ENCODE measurements at places on chromosomes 2 and 18.

GRCh38 chr2:59594671-59595222 lies 958.7 kb downstream of the BCL11A start:
- peak; percentile 78 for DNase-seq

- DNase-seq, result no peak
These were observed 147.3 kb upstream of the UNC80 start for GRCh38 chr2:209624192-209624938.

- no peak for DNase-seq
These were observed 61.4 kb upstream of the NEUROD1 start for GRCh38 chr2:181741756-181742155.

- peak; percentile 35 for DNase-seq
These were observed 38.2 kb upstream of the PPM1B start for GRCh38 chr2:44130441-44130840.

DNA sequence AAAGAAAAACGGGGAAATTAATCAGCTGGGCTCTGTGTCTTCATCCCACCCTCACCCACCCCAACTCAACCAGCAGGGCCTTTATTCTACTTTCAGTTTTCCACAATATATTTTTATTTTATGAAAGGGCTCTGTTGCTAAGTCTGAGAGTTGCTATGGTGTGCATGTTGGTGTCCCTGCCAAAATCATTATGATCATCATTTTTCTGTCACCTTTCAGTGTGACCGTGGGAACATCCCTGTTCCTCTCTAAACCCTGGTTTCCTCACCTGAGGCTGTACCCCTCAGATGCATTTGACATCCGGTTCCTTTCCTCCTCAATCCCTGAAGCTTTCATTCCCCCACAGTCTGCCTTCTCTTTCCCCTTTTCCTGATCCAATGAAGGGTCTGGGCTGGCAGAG lies 180.5 kb downstream of the ZFP36L2 start:
- DNase-seq, result no peak

GRCh38 chr2:218329826-218330593 lies 26.6 kb upstream of the CATIP start:
- no peak for DNase-seq

GRCh38 chr2:101861382-101861781 lies 130.4 kb upstream of the IL1R2 start:
- no peak for DNase-seq

GRCh38 chr2:42077343-42077742 lies 29.5 kb downstream of the PKDCC start:
- DNase-seq, result no peak

- DNase-seq, result no peak
These were observed 4.2 kb upstream of the SFXN5 start for GRCh38 chr2:73075477-73076373.

DNA sequence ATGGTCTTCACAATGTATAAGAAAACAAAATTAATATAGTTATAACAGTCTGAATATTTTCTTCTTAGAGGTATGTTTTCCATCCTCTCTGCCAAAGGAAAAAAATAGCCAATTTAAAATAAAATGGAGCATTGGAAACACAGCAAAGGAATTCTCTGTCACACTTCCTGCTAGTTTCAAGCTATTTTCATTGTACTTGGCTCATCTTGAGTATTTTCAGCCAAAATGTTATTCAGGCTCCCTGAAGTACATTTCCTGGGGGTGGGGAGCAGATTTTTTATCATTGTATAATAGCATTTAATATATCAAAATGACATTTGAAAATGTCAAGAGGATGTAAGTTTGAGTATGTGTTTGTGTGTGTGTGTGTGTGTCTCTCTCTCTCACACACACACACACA lies 463.6 kb upstream of the REG3G start:
- DNase-seq, result no peak

DNA sequence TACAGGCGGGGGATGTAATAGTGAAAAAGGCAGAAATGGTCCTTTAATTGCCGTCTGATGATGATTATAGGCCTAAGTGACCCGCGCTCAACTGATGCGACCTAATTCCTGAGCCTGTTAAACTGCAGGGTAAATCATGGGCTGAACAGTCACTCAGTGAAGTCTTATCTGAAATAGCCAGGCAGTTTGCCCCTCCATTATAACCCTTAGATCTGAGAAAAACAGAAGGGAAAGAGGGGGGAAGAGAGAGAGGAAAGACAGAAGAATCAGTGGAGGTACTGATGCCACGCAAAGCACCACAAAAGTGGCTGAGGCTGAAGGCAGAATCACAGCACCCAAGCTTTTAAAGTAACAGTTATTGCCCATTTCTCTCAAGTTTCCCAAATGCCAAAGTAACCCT lies 73.1 kb upstream of the DNMT3A start:
- DNase-seq, result no peak

- DNase-seq, result no peak
These were observed 632.3 kb downstream of the LRP1B start for GRCh38 chr2:141498561-141498960.
